ENCODE measurements at places on chromosomes 4 and X. TPM values are rescaled to one million over a fixed set of nuclear protein-coding genes. Genes with fewer than 3 reads are reported as not detected.

GPR34 gene
- total RNA-seq, result 2.2 TPM

UGT2B10 gene
- 0.58 TPM for total RNA-seq

SCML1 gene
- 10.6 TPM for total RNA-seq

PPA2 gene
- total RNA-seq, result 122 TPM

GRIA3 gene
- 0.50 TPM for total RNA-seq

GIMD1 gene
- total RNA-seq, result not detected

GLRB gene
- total RNA-seq, result 0.64 TPM

GAGE12F gene
- not detected for total RNA-seq

SGMS2 gene
- total RNA-seq, result 50.3 TPM
